Stimulated activated CD8-positive, alpha-beta memory T cell treated with anti-CD3 and anti-CD28 coated beads, Interleukin-15, amount 100 ng/mL, for 4 hours (primary cell): ENCODE measurements at places on chromosomes 4 and X.

DNA sequence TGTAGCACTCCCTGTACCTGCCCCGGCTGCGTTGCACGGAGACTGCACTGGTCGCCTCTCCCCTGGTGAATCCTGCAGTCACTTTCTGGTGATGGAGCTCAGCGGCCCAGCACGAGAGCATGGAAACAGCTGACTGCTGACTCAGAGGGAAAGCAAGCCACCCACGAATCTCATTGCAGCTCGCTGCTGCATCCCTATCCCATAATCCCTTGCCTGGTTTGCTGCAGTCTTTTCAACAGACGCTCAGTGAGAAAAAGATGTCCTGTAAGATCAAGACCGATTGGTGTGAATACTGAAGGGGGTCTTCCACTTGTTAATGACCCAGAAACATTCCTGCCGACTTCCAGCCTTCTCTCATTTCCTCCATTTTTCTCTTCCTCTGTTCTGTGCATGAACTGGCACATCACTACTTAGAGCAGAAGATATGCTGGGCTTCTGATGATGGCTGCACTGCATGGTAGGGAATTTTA lies 52.9 kb downstream of the TRIM2 start:
- no peak for DNase-seq

DNA sequence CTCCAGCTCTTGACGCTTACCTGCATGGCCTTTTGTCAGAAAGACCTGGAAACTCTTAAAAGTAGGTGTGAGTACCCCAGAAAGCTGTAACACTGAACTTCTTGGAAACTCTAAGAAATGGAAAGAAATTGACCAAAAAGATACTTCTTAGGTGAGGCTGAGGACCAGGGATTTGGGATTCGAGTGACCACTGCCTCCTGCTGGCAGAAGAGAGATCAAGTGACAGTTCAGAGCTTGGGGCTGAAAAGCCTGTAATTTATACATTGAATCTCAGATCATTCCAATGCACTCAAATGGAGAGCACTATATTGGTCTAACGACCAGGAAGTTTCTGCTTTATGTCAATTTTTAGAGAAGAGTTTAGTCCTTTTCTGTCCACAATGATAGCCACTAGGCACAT lies 204.6 kb downstream of the PDGFRA start:
- no peak for DNase-seq

DNA sequence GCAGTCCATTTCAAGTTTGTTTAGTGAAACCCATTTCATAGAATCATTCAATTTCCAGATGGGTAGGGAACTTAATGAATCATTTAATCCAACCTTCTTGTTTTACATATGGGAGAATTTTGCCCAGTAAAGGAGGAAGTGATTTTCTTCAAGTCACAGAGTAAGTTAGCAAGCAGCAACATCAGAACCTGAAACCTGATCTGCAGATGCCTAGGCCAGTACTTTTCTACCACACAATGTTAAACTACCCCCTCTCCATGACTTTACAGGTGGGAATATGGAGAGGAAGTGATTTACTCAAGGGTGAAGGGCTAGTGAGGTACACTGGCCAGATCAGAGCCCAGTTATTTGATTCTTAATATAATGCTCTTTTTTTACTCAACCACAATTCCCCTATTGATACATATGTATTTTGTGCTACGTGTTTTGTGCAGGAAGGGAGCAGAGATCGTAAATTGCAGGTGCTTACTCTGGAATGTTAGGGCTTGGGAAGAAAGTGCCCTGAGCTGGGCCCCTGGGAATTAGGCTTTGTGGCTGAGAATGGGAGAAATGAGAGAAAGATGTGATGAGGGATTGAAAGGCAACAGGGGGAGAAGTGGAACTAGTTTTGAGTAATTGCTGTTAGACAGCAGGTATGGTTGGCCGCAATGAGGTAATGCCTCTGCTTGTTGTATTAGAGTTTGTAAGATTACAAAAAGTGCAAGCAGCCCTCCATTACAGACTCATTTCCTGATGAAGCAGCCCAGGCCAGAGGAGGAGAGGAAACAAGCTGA lies 6.8 kb downstream of the LHFPL1 start:
- no peak for DNase-seq

DNA sequence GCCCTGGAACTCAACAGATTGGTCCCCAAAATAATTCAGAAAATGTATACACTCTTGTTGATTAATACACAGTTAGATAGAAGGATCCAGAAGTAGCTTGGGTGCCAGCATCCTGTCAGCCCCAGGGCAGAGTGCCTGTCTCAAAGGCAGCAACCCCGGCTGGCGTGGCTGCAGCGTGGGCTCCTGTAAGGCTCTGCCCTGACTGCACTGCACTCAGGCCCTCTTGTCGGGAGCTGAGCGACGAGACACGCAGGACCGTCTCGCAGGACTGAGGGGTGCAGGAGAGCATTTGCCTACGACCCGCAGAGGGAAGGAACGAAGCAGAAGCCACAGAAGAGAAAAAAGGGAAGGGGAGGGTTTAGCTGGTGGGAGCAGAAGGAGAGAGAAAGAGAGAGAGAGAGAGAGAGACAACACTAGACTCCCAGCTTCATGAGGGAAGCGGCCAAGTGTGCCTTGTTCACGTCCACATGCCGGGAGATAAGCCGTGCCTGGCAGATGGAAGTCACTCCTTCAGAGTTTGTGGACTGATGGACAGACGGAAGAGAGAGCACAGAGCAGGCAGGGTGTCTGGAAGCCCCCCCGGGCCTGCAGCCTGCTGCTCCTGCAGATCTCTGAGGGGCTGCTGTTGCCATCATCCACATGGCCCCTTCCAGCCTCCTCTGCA lies 38.7 kb upstream of the HELT start:
- DNase-seq, result no peak

GRCh38 chr4:140395668-140396067 lies 22.2 kb downstream of the SCOC start:
- DNase-seq, result no peak

- DNase-seq, result no peak
These were observed 110.4 kb downstream of the NHS start for GRCh38 chrX:17485391-17485790.

DNA sequence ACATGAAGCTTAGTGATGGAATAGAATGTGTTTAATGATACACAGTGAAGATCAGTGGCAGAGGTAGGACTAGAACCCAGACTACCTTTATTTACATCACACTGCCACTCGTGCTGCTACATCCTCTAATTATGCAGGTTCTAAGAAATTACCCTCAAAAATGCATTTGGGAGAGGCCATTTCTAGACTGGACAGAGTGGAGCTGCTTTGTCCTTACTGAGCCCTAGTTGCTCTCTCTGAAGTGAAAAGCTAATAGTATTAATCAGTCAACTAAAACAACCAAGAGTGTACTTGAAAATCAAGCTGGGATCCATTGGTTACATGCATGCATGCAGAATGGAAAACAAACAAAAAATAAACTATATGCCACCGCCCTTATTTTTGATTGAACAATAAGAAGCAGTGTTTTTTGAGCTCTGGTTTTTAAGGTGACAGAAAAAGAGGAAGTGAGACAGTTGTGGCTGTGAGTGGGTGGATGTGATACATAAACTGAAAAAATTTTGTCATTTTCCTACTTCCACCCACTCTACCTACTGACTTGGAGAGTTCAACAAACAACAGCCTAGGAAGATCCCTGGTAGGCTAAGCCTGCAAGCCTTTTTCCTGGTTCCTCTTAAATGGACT lies 6.8 kb upstream of the VSIG4 start:
- DNase-seq, result peak; percentile 8

- no peak for DNase-seq
These were observed 33.3 kb upstream of the GPC4 start for GRCh38 chrX:133448512-133449076.

DNA sequence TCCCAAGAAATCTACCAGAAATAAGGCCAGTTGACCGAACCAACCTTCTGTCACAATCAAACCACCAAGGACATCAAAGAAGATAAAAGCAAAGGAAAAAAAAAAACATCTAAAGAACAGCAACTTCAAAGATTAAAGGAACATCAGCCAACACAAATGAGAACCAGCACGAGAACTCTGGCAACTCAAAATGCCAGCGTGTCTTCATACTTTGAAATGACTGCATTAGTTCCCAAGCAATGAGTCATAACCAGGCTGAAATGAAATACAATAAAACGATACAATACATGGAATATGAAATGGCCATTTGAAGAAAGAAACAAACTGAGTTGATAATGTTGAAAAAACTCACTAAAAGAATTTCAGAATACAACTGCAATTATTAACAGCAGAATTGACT lies 611.6 kb upstream of the GRIA3 start:
- DNase-seq, result no peak

DNA sequence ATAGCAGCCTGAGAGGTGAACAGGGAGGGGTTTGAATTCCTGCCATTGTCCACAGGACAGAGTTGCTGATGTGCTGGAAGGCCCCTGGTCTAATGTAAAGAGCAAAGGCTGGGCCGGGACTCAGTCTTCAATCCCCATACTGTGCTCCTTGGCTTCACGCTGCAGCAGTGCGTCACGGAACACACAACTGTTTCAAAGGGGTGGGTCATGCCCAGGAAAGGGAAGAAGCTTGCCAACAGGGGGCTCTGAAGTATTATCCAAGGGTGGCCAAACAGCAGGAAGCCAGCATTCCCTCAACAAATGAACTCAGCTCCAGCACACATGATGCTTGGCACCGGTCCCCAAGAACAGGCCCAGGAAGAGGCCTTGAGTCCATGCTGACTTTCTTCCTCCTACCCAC lies 122.5 kb downstream of the NFKB1 start:
- DNase-seq, result no peak

GRCh38 chr4:113293674-113294073 lies 244.2 kb downstream of the ANK2 start:
- no peak for DNase-seq

DNA sequence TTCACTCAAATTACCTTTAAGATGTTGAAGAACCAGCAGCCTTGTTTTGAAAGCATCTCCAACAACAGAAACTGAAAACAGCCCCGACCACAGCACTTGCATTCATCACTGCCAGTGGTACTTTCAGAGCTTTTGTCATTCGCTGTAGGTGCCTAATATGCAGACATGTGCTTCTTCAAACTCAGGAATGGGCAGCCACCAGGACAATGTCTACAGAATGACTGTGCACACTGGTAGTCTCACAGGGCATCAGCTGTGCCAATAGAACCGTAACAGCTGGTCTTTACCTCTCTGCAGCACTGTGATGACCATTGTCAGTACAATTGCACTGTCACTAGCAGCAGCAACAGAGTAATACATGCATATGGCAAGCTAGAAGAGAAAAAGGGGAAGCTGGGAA lies 1149.7 kb downstream of the STPG2 start:
- no peak for DNase-seq

DNA sequence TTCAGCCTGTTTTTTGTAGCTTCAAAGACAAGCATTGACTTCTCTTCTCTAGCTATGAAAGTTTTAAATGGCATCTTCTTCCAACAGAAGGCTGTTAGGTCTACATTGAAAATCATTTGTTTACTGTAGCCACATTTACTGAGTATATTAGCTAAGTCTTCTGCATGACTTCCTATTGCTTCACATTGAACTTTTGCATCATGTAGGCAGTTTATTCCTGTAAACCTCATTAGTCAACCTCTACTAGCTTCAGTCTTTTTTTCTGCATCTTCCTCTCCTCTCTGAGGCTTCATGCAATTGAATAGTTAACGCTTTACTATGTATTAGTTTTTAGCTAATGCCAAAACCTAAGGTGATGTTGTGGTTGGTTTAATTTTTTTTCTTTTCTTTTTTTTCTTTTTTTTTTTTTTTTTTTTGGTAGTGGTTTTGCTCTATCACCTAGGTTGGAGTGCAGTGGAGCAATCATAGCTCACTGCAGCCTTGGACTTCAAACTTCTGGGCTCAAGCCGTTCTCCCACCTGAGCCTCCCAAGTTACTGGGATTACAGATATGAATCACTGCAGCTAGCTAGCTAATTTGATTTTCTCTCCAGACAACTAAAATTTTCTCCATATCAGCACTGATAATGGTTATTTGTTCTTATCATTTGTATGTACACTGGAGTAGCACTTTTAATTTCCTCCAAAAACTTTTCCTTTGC lies 3.4 kb downstream of the UGT2A3 start:
- no peak for DNase-seq

GRCh38 chr4:127049526-127049925 lies 583.2 kb upstream of the INTU start:
- no peak for DNase-seq

- DNase-seq, result no peak
These were observed 39.0 kb downstream of the SHROOM2 start for GRCh38 chrX:9825129-9825790.

DNA sequence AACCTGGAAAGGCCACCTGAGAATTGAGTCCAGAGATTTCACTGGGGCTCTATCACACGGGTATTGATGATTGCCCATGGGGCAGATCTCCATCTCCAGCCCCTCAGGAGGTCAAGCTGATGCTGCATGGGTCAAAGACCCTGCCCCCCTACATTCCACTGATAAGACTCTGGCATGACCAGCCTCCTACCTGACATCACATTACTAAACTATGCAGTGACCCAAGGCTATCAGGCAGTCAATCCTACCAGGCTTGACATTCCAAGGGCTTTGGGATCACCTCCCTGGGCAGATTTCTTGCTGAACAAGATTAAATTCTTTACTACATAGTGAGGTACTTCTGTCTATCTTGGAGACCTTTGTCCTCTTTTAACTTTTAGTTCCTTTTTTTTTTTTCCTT lies 192.7 kb upstream of the STS start:
- no peak for DNase-seq

DNA sequence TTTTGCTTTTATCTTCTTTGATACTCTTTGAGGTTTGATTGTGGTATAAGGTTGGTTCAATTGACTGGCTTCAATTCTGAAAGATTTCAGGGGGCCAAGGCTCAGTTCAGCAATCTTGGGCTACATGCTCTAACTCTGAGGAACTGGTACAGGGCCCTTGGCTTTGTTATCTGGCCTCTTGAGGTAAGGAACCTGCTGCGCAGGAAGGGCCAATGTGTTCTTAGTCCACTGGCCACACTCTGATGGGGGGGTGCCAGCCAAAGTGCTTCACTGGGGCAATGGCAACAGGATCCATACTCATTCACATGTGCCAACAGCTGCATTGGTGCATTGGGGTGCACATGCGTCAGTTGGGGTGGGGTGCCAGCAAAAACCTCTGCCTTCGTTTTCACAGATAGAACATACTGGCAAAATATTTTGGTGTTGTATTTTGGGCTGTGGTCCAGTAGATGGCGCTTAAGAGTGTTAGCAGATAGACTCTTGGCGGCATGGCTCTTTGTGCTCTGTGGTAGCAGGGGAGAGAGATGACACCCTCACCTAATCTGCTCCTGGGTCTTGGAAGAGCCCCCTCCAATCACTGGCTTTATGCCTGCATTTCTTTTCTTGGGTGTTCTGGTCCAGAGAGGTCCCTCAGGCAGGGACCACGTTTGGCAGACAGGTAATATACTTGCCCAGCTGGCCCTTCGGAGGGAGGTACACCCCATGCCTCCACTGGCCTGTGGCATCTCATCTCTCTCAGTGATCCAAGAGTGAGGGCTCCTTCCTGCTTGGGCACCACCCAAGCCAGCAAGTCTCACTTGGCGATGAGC lies 42.9 kb downstream of the NDST3 start:
- DNase-seq, result no peak

GRCh38 chr4:37392521-37393255 lies 148.1 kb downstream of the NWD2 start:
- DNase-seq, result no peak
